Fibroblast of mammary gland (primary cell): ENCODE measurements at places on chromosomes 12 and 14.

DNA sequence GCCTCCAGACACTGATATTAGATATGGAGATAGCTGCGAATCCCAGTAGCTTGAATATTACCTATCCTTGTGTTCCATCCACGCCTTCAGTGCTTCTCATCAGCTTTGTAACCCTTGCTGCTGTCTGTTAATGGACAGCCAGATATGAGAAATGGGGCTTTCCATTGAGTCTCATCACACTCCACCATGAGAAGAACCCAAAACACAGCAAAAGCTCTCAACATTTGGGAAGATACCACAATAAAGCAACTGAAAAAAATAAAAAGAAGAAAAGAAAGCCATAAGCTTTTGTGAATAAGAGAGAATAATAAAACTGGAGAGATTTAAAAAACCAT is 225.4 kb downstream of the GALC start:
- no peak for DNase-seq

GRCh38 chr12:26726956-26727355 is 106.0 kb downstream of the ITPR2 start:
- DNase-seq: no peak

GRCh38 chr12:2643576-2644135 is 151.1 kb upstream of the FKBP4 start:
- no peak for DNase-seq

- no peak for DNase-seq
These were observed 1.8 kb upstream of the EVL start for GRCh38 chr14:100063314-100063941.

DNA sequence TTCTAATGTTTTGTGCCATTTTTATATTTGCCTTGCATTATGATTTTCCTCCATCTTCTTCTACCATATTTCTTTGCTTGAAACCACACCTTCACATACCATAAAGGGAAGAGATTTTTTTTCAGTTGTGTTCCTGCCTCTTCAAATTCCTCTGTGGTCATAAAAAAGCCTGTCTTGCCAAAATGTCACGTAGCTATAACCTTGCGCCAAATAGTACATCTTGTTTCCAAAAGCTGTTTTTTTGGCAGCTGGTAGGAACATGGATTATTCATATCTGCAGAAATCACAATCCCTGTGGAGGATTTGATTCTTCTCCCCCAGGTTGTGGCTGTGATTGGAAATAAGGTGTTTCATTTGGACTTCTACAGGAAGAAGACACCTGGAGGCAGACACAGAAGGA is 133.6 kb upstream of the SLC35F4 start:
- DNase-seq: peak; percentile 22

GRCh38 chr12:105705765-105706164 is 375.3 kb downstream of the C12orf75 start:
- peak; percentile 61 for DNase-seq

DNA sequence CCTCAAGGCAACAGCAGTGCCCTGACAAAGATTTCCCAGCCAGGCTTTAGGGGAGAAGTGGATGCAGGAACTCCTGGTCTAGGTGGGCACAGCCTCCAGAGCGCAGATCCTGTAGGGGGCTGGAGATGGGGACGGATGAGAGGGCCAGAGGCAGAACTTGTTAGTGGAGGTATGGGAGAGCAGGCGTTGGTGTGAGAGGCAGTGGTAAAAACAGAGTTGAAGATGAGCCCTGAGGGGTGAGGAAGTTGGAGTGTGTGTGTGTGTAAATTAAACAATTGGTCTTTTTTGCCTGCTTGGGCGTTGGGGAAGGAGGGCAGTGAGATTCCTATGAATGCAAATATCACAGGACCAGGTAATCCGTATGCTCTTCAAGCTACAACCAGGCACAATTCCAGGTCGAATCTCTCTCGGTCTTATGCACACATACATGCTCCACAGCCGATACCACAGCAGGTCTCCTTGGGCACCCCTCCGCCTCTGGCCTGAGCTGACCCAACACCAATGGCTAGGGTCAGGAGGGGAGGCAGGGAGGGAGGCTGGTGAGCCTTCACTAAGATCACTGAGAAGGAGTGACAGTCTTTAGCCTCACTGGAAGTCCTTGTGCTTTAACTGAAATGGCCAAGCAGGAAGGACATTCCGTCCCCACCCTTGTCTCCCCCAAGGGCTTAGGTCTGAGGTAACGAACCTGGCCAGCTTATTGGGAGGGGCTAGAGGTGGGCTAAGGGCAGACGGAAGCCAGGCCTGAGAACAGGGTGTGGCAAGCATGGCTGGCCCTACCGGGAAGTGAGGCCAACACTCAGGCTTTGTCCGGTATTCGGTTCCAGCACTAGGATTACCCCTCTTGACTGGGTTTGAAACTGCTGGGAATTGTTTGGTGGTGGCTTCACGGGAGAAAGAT is 1.5 kb upstream of the KRT7 start:
- no peak for DNase-seq

GRCh38 chr14:28406196-28406595 is 360.4 kb upstream of the FOXG1 start:
- peak; percentile 34 for DNase-seq

GRCh38 chr12:91423693-91424050 is 241.1 kb upstream of the DCN start:
- DNase-seq: no peak

- peak; percentile 79 for DNase-seq
These were observed 2.5 kb downstream of the ANG start for GRCh38 chr14:20690848-20691640.

DNA sequence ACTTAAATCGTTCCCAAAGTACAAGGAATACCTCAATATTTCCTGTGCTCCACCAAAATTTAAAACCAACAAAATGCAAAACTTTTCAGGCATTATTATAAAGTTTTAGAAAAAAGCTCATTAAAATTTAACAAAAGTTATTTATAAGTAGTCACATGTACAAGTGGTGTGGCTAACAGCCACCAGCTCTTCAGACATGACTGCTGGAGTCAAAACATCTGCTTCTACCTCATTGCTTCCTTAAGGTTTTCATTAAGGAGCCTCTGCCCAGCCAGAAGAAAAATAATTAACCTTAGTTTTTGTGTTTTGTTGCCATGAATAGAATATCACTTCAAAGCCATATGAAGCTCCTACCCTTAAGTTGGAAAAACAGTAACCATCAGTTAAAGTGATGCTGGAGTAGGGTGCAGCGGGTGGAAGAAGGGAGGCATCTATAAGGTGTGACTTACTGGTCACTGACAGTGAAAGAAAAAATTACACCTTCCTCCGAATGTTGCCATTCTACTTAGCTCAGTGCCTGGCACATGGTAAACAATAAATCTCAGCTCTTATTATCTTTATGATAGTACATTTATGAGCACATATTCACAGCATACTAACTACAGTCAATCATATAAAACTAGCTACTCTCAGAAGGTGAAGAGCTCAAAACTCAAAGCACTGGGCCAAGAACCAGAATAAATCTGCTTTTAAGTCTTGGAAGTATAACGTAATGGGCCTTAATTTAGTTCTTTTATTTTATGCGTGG is 57.7 kb downstream of the GALC start:
- peak; percentile 8 for DNase-seq

DNA sequence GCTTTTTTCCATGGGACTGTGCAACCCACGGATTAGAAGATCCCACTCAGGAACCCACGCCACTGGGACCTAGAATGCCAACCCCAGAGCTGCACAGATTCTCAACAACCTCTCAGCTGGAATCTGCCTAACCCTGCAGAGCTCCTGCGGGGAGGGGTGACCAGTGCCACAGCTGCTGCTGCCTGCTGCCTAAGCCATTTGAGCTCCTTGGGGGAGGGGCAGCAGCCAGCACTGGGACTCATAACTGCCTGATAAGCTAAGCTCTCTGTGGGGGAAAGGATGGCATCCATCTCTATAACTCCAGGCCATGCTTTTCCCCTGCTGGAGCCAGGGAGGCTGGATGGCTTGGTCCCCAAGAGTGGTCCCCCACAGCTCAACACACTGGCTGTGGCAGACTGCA is 182.8 kb downstream of the SLC5A8 start:
- no peak for DNase-seq

DNA sequence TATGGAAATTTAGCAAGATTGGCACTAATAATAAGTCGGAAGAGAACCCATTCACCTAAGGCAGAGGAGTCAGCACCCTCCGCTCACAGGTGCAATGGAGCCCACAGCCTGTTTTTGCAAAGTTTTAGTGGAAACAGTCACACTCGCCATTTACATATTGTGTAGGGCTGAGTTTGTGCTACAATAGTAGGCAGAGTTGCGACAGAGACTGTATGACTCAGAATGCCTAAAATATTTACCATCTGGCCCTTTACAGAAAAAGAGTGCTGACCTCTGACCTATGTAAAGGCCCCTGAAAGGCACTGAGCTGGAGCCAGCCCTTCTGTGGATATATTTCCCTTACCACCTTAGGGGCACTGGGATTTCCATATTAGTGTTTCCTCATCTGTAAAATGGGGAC is 79.0 kb downstream of the PRIMA1 start:
- DNase-seq: peak; percentile 20

DNA sequence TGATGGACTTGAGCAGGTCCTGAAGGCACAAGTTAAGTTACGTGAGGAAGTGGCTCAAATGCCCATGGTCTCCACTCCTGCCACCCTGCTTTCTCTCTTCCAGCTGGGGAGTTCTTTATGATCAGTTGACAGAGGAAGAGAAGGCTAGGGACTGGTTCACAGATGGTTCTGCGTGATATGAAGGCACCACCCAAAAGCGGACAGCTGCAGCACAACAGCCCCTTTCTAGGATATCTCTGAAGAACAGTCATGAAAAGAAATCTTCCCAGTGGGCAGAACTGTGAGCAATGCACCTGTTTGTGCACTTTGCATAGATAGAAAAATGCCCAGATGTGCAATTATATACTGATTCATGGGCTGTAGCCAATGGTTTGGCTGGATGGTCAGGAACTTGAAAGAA is 162.4 kb upstream of the FSCB start:
- no peak for DNase-seq

GRCh38 chr12:15045451-15045850 is 72.6 kb downstream of the PDE6H start:
- no peak for DNase-seq
